ENCODE measurements at places on chromosomes 12 and 14. TPM values are rescaled to one million over a fixed set of nuclear protein-coding genes. Genes with fewer than 3 reads are reported as not detected.

GRCh38 chr14:100679707-100680438 lies 46.8 kb upstream of the DLK1 start:
- peak; percentile 89 for DNase-seq

- DNase-seq: peak; percentile 62
These were observed 80.4 kb upstream of the DIO3 start for GRCh38 chr14:101480747-101481530.

DNA sequence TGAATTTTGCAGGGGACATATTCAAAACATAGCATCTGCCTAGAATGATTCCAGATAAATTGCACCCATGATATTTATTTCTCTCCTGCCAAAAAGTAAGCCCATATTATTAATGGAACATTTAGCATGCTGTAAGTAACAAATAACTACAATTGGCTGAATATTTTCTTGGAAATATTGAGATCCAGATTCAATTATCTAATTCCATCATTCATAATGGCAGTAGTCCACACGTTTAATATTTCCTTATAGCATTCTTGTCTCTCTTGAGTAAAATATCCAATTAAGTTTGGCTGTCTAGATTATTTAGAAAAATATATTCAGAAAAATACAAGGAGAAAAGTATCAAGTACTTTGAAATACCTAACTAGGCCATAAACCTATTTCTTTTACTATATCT lies 157.5 kb downstream of the FLRT2 start:
- DNase-seq: no peak

DNA sequence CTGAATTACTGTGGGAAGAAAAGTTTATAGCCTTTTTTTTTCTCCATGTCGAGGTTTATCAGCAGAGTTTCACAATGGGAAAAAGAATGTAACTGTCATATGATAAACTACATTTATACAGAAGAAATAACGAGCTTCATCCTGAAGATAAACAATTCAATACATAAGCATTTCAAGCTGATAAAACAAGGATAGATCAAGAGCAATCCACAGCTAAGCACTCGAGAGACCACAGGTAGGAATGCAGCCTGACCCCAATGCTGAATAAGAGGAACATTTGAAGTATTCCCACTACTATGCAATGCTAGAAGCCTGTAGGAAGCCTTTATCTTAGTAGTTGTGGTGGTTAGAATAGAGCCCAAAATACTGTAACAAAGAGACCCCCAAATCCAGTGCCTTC lies 32.6 kb upstream of the DAAM1 start:
- no peak for DNase-seq

GRCh38 chr14:84670796-84671195 lies 859.1 kb upstream of the FLRT2 start:
- no peak for DNase-seq

DNA sequence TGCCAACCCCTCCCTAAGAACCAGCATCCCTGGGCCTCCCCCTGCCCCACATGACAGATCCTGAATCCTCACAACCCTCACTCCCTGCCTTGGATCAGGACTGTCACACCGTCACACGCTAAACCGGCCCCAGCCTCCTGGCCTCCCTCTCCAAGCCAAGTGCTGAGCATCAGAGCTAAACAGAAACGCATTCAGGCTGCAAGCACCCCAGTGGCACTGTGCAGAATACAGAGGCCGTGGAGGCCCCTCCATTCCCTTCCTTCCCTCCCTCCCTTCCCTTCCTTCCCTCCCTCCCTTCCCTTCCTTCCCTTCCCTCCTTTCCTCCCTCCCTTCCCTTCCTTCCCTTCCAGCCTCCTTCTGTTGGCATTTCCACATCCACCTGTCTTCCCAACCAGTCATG lies 12.6 kb downstream of the POLE start:
- no peak for DNase-seq

DNA sequence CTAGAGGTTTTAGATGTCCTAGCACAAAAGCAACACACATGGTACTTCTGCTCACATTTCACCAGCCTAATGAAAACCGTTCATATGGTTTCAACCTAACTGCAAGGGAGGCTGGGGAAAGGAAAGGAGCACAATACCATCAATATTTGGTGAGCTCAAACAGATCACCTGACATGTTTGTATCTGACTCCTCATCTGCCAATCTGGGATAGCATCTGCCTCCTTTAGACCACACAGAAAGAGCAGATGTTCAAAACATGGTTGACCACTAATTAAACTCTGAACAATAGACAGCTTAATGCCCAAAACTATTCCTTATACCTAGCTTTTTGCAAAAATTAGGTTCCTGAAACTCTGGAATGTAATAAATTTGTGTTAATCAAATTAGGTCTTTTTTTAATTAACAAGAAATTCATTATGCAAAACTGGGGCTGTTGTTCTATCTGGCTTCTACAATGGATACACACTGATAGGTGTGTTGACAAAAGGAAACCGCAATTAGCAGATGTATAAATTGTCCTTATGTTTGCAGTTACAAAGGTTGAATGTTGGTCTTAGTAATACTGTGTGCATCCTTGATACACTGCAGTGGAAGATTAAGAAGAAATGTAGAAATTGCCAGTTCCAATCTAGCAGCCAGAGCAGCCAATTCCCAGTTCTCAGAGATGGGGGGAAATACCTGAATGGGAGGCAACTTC lies 89.3 kb downstream of the DUSP6 start:
- DNase-seq: no peak

GRCh38 chr12:113359133-113359938 lies 949 bp downstream of the PLBD2 start:
- DNase-seq: peak; percentile 65

Gene PA2G4
- 79.7 TPM for total RNA-seq

Gene KRT73
- not detected for total RNA-seq

Gene FGF23
- not detected for total RNA-seq

Measured in ovary (tissue), 10 donors.